ENCODE measurements at places on chromosomes 12 and 14. TPM values are rescaled to one million over a fixed set of nuclear protein-coding genes. Genes with fewer than 3 reads are reported as not detected.

Gene ADGRD1
- total RNA-seq: not detected

Gene OR6C2
- total RNA-seq: not detected

Gene GUCY2C
- not detected for total RNA-seq

Gene DHRS1
- 33.4 TPM for total RNA-seq

Gene SLC17A8
- not detected for total RNA-seq

Gene TMX1
- total RNA-seq: 63.7 TPM

Gene DERA
- 24.4 TPM for total RNA-seq

Gene MSRB3
- not detected for total RNA-seq

Gene CCDC88C
- total RNA-seq: 175 TPM

Gene TSPAN19
- total RNA-seq: not detected

Gene RAPGEF3
- 1.6 TPM for total RNA-seq

Gene AREL1
- total RNA-seq: 43.1 TPM

Gene ADAM20
- 0.13 TPM for total RNA-seq
